ENCODE measurements at places on chromosomes 7 and 10.

- peak; percentile 39 for DNase-seq
- H3K4me3 ChIP-seq = no peak overlapping the region
- no peaks in the 10 kb centered on the region for H3K27me3 ChIP-seq
- H3K36me3 ChIP-seq = no peaks in the 10 kb centered on the region
Measured at GRCh38 chr10:79101560-79102497, 33.1 kb downstream of the ZMIZ1 start.

DNA sequence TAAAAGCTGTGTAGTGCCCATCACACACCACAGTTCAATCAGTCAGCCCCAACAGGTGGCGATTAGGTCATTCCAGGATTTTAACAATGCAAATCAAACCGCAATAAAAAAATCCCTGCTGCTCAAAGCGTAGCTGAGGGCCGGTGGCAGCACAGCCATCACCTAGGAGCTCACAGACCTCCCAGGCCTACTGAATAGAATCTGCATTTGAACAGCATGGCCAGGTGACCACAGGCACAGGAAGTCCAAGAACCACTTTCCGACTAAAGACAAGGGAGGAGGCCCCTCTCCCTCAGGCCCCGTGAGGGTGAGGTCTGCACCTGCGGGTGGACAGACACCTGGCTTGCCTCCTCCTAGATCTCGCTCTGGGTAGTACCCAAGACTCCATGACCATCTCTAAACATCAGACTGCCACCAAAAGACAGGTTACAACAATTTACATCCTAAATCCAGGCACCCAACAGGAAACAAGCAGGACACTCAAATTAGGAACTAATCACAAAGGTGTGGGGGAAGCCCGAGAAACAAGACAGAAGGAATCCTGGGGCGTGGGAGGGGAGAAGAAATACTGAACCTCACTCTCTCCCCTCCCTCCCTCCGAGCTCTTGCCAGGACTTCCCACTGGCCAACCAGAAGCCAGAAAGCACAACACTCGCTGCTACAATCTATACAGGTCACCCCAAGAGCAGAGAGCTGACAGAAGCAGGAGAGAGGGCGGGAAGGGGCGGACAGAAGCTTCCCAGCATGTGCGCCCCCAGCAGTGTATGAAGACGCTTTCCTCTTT, 19.2 kb downstream of the GNA12 start:
- H3K27ac ChIP-seq = peak overlapping the region; percentile 98
- no peaks in the 10 kb centered on the region for H3K36me3 ChIP-seq
- DNase-seq = peak; percentile 90
- H3K27me3 ChIP-seq = no peaks in the 10 kb centered on the region

DNA sequence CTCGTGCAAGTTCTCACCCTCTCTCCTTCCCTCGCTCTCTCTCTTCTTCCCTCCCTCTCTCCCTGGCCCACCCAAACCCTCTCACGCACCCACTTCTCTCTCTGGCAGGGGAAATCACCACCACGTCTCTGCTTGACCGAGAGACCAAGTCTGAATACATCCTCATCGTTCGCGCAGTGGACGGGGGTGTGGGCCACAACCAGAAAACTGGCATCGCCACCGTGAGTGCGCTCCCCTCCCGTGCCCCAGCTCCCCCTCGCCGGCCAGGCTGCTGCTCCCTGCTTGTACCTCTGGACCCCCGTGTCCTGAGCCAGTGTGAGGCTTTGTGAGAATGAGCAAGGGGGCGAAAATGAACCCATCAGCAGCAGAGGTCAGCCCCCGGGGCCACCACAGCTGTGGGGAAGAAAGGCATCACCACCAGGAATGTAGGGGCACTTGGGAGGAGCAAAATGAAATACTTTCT, 25.5 kb downstream of the C10orf105 start:
- H3K27me3 ChIP-seq = no peaks in the 10 kb centered on the region
- H3K4me1 ChIP-seq = no peaks in the 10 kb centered on the region
- DNase-seq = no peak
- no peak overlapping the region for H3K27ac ChIP-seq
- H3K36me3 ChIP-seq = no peaks in the 10 kb centered on the region
- no peak overlapping the region for H3K4me3 ChIP-seq

DNA sequence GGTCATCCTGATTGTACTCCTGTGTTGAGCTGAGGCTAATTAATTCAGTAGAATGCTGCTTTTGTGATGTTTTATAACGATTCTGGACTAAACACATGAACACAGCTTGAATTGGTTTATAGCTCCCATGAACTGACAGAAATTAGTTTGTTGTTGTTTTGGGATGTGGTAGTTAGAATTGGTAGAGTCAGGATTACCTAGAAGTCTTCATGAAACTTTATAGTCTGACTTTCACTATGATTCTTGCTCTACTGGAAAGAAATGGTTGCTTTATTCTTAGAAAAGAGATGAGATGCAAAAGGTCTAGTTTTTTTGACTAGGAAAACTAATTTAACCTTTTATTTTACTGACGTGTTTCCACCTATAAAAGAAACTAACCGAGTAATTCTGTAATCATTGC, 23.4 kb upstream of the TRUB1 start:
- H3K36me3 ChIP-seq = no peaks in the 10 kb centered on the region
- no peak overlapping the region for H3K27ac ChIP-seq
- H3K27me3 ChIP-seq = no peaks in the 10 kb centered on the region
- no peak for DNase-seq

- H3K27me3 ChIP-seq = no peaks in the 10 kb centered on the region
- H3K27ac ChIP-seq = peak overlapping the region; percentile 40
- peaks cover 26% of the 10 kb centered on the region for H3K4me1 ChIP-seq
- H3K36me3 ChIP-seq = peaks cover 5% of the 10 kb centered on the region
- no peak for DNase-seq
Measured at GRCh38 chr10:31912898-31913850, 15.5 kb downstream of the ARHGAP12 start.

DNA sequence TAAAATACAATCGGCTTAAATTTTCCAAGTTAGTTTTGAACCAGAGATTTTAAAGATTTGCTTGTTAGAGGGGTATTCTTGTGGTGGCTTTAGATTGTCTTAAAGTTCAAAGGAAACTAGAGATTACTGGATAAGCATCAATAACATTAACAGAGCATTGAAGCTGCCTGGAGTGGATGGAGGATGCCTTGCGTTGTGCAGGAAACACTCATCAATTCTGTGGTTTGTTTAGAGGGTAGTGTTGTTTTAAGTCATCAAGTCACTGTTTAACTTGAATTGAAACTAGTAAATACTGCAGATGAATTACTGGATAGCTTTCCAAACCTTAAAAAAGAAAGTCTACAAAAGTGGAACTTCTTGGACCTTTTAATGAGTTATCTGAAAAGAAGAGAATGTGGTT, 218.6 kb downstream of the CELF2 start:
- DNase-seq = no peak
- H3K36me3 ChIP-seq = no peaks in the 10 kb centered on the region
- H3K4me3 ChIP-seq = no peak overlapping the region
- H3K27me3 ChIP-seq = no peaks in the 10 kb centered on the region
- no peak overlapping the region for H3K27ac ChIP-seq

DNA sequence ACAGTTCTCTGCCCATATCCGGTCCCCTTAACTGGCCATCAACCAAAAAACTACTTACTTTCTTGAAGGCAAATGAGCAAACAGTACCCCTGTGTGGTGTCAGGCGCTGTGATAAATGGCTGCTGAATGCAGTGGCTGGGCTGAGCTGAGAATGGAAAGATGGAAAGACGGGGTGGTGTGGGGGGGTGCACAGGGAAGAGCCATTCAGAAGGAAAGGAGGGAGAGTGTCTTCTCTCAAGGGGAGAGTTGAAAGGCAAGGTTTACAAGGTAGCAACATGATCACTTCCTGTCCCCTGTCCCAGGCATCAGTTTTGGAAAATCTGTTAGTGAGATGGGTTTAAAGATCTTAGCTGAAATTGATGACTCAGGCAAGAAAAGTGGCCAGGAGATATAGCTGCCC, 22.5 kb downstream of the EMX2 start:
- no peak for DNase-seq
- H3K4me3 ChIP-seq = no peak overlapping the region
- H3K27me3 ChIP-seq = no peaks in the 10 kb centered on the region
- H3K27ac ChIP-seq = no peak overlapping the region
- H3K4me1 ChIP-seq = no peaks in the 10 kb centered on the region

GRCh38 chr7:69803699-69804516, 205.6 kb downstream of the AUTS2 start:
- H3K27ac ChIP-seq = no peak overlapping the region
- no peak overlapping the region for H3K4me3 ChIP-seq
- no peaks in the 10 kb centered on the region for H3K4me1 ChIP-seq
- H3K36me3 ChIP-seq = no peaks in the 10 kb centered on the region
- no peak for DNase-seq
- no peaks in the 10 kb centered on the region for H3K27me3 ChIP-seq

- no peak overlapping the region for H3K27ac ChIP-seq
- no peak for DNase-seq
- H3K36me3 ChIP-seq = no peaks in the 10 kb centered on the region
- no peak overlapping the region for H3K4me3 ChIP-seq
Measured at GRCh38 chr10:102243309-102243708, 2.0 kb upstream of the PITX3 start.

DNA sequence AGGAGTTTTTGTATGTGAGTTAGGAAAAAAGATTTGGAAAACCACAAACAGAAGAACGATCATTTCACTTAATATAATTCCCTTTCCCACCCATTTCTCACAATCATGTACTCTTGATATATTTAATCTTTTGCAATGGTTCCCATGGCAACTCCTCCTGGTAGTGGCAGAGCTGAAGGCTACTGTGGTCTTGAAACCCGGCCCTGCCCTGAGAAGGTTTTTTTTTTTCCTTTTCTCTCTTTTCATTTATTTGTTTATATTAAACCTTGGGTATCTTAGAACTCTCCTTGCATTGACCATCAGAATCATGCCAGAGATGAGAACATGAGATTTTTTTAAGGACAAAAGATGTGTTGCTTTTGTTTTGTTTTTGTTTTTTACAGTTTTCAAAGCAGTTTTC, 566.1 kb upstream of the NRP1 start:
- H3K27me3 ChIP-seq = no peaks in the 10 kb centered on the region
- no peaks in the 10 kb centered on the region for H3K36me3 ChIP-seq
- no peak overlapping the region for H3K4me3 ChIP-seq
- H3K27ac ChIP-seq = no peak overlapping the region
- DNase-seq = no peak

- H3K27ac ChIP-seq = no peak overlapping the region
- DNase-seq = no peak
- H3K27me3 ChIP-seq = no peaks in the 10 kb centered on the region
- H3K4me3 ChIP-seq = no peak overlapping the region
- H3K36me3 ChIP-seq = no peaks in the 10 kb centered on the region
- H3K4me1 ChIP-seq = no peaks in the 10 kb centered on the region
Measured at GRCh38 chr7:10473569-10473968, 500.1 kb upstream of the PHF14 start.

- H3K27ac ChIP-seq = no peak overlapping the region
- no peaks in the 10 kb centered on the region for H3K4me1 ChIP-seq
- no peaks in the 10 kb centered on the region for H3K36me3 ChIP-seq
Measured at GRCh38 chr10:31343551-31343950, 24.5 kb downstream of the ZEB1 start.

GRCh38 chr10:31949266-31949665, 20.6 kb upstream of the ARHGAP12 start:
- H3K4me1 ChIP-seq = peaks cover 8% of the 10 kb centered on the region
- DNase-seq = no peak
- no peak overlapping the region for H3K27ac ChIP-seq
- H3K36me3 ChIP-seq = no peaks in the 10 kb centered on the region

- H3K27me3 ChIP-seq = no peaks in the 10 kb centered on the region
- no peaks in the 10 kb centered on the region for H3K36me3 ChIP-seq
- peaks cover 26% of the 10 kb centered on the region for H3K4me1 ChIP-seq
- no peak overlapping the region for H3K4me3 ChIP-seq
Measured at GRCh38 chr10:79180414-79181221, 111.9 kb downstream of the ZMIZ1 start.

DNA sequence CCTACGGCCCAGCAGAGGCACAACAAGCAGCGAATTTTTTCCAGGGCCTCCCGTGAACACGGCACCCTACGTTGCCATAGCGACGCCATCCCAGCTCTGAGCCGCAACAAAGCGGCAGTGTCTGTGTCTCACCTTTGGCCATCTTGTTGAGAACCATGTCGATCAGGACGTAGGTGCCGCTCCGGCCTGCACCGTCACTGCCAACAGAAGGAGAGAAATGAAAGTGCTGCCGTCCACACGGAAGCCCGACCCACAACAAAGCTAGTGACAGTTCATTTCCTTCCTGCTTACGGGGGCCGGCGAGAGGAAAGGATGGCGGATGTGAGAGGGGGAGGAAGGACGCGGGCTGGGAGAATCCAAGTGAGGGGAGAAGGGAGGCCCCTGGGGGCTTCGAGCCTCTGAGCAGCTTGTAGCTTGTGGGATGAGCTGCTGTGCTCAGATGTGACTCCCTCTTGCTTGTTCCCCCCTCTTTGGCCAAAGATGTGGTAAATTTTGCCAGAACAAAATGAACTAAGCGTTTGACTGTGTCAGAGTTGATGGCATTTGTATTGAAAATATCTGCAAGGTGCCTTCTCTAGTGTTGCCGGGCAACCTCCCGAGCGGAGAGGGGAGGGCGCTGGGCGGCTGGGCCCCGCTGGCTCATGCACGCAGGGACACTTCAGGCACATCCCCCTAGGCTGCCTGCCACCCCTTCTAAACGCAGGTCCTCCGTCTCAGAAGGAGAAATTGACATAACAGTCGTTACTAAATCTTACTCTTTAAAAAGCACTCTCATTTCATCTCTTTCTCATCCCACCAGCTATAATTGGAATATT, 232.2 kb downstream of the DNAJB6 start:
- H3K4me3 ChIP-seq = peak overlapping the region; percentile 38
- H3K27me3 ChIP-seq = no peaks in the 10 kb centered on the region
- DNase-seq = peak; percentile 56
- no peak overlapping the region for H3K27ac ChIP-seq
- H3K36me3 ChIP-seq = no peaks in the 10 kb centered on the region
- no peaks in the 10 kb centered on the region for H3K4me1 ChIP-seq

GRCh38 chr10:100895346-100895745, 17.4 kb upstream of the SLF2 start:
- H3K36me3 ChIP-seq = no peaks in the 10 kb centered on the region
- H3K27me3 ChIP-seq = peaks cover 3% of the 10 kb centered on the region
- no peak overlapping the region for H3K27ac ChIP-seq
- no peak for DNase-seq
- no peak overlapping the region for H3K4me3 ChIP-seq

GRCh38 chr10:4529266-4529665, 296.7 kb upstream of the AKR1E2 start:
- no peak for DNase-seq
- no peaks in the 10 kb centered on the region for H3K4me1 ChIP-seq
- H3K4me3 ChIP-seq = no peak overlapping the region
- H3K27ac ChIP-seq = no peak overlapping the region
- no peaks in the 10 kb centered on the region for H3K36me3 ChIP-seq

DNA sequence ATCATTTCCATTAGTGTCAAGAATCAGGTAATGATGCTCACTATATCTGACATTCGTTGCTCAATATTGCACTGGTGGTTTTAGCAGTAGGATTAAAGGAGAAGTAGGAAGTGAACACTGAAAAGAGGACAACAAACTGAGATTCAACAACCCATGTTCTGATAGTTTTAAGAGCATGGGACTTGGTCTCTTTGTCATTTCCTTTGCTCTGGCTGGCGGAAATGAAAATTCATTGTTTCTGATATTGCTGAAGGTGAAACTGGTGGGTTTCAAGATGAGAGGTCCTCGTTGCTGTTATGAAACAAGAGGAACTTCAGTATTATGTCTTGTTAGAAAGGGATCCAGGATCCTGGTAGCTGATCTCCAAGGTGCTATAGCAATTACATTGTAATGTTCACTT, 129.0 kb downstream of the DNAH11 start:
- no peaks in the 10 kb centered on the region for H3K36me3 ChIP-seq
- H3K27ac ChIP-seq = no peak overlapping the region

Data from GM23338 (cell line).